ENCODE measurements at places on chromosomes 3 and 15.

DNA sequence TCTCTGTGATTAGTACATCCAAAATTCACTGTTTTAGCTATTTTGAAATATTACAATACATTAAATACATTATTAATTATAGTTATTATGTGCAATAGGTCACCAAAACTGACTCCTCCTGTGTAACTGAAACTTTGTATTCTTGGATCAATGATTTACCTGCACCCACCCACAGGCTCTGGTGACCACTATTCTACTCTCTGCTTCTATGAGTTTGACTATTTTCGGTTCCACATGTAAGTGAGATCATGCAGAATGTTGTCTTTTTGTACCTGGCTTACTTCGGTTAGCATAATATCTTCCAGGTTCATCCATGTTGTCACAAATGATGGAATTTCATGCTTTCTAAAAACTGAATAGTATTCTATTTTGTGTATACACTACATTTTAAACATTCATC is 43.8 kb downstream of the SLC2A2 start:
- DNase-seq, result no peak

DNA sequence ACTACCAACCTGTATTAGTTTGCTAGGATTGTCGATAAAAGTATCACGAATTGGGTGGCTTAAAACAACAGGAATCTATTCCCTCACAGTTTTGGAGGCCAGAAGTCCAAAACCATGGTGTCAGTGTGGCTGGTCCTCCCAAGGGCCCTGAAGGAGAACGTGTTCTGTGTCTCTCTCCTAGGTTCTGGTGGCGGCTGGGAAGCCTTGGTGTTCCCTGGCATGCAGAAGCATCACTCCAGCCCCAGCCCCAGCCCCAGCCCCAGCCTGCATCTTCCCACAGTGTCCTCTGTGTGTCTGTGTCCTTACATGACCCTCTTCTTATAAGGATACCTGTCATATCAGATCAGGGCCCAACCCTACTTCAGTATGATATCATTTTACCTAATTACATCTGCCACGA is 272.5 kb upstream of the LYSMD4 start:
- DNase-seq, result no peak

DNA sequence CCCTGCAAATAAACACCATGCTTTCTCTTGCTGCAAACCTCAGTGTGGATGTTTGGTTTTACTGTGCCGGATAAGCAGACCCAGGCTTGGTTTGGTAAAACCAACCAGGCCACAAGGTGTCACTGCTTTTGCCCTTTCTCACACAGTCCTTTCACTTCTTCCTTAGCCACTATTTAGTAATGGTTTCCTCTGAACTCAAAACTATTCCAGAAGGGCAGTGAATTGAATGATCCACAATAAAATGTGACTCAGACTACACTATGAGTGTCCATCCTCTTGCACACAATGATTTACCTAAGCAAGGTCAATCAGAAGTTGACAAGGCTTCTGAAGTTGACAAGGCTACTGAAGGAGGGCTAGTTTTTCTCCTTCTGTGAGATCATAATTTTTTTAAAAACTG is 552.4 kb upstream of the CCDC54 start:
- DNase-seq, result no peak

DNA sequence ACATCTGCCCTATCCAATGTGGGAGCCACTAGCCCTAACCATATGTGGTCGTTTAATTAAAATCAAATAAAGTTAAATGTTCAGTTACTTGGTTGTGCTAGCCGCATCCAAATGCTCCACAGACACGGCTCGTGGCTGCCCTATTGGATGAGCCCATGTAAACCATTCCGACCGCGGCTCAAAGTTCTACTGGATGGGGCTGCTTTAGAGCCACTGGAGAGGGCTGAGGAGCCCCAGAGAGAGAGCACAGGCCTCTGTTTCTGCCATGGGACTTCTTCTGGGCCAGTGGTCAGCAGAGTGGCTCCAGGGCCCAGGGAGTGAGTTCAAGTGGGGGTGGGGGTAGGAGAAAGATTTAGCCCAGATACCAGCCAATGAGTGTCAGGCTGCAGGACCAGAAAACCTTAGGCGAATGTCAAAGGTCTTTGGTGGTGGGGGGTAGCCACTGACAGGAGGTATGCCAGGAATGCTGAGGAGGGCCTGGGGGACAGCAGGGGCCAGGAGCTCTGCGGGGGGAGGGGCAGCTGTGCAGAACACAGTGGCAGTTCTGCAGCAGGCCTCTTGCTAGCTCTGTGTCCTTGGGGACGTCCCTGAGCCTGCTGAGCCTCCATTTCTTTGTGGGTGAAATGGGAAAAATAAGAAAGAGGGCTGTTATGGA is 30.1 kb downstream of the SPSB4 start:
- no peak for DNase-seq

GRCh38 chr3:133838296-133838789 is 32.7 kb downstream of the SRPRB start:
- no peak for DNase-seq

DNA sequence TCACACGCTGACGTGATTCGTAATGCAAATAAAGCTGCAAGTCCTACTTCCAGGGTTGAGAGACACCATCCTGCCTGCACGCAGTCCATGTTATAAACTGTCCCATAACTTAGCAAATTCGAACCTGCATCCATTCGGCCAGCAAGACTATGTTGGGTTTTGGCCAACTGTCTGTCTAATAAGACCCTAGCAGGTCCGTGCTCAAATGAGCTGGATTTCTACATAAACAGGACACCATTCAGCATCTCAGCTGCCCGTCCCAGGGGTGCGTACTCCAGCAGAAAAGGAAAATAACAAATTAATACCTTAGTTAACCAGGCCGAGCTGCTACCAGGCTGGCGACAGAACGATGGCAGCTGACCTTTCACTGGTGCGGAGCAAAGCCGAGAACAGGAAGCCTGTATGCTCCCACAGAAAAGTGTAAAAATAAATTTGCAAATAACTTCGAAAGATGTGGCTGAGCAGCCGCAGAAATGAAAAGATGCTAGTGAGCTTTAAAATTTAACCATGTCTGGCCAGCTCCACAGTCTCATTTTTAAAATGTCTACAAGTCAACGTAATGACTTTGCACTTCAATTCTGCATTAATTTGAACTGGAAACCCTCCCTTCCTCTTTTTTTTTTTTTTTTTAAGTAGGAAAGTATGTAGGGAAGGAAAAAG is 97.1 kb upstream of the SNRPA1 start:
- DNase-seq, result no peak

- no peak for DNase-seq
Measured at GRCh38 chr3:196666001-196666867, 26.7 kb downstream of the NRROS start.

GRCh38 chr15:41970456-41970855 is 1.9 kb downstream of the EHD4 start:
- DNase-seq, result no peak

GRCh38 chr15:101059381-101060341 is 140.5 kb downstream of the LRRK1 start:
- no peak for DNase-seq

GRCh38 chr3:65961733-65962132 is 77.0 kb downstream of the MAGI1 start:
- no peak for DNase-seq

DNA sequence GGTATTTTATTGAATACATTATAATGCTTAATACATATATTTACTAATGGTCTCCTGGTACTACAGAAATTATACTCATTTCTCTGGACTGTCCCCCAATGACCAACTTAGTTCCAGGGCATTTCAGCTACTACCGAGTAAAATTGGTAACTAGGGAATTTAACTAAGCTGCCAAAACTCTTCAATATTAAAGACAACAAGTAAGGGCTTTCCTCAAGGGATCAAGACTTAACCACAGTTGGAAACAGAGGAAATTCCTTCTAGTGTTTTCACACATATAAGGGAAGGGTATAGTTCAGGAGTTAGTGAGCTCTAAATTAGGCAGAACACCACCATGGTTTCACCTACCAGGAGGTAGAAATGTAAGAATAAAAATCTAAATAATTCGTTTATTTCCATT is 357.4 kb downstream of the TBL1XR1 start:
- DNase-seq, result no peak

DNA sequence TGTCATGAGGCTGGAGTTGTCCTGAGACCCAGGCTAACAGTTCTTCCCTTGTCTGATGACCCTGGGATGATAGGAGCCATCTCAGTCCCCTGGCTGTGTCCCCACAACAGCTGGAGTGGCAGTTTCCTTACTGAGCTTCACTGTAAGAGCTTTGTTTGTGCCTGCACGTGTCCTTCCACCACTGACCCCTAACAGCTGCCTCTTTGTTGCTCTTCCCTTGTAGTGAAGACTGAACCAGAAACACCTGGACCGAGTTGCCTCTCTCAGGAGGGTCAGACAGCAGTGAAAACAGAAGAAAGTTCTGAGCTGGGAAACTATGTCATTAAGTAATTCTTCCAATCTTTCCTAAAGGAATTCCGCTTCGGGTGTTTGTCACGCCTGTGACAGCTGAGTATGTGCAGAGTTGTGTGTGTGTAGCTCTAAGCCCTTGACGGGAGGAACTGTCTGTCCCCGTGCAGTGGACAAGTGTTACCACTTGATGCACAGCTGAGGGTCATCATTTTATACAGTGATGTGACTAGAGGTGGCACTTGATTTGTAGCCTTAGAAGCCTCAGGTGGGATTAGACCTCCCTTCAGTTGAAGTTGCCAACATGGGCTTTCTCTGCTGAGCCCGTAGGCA is 25.0 kb downstream of the MAP6D1 start:
- DNase-seq, result no peak

DNA sequence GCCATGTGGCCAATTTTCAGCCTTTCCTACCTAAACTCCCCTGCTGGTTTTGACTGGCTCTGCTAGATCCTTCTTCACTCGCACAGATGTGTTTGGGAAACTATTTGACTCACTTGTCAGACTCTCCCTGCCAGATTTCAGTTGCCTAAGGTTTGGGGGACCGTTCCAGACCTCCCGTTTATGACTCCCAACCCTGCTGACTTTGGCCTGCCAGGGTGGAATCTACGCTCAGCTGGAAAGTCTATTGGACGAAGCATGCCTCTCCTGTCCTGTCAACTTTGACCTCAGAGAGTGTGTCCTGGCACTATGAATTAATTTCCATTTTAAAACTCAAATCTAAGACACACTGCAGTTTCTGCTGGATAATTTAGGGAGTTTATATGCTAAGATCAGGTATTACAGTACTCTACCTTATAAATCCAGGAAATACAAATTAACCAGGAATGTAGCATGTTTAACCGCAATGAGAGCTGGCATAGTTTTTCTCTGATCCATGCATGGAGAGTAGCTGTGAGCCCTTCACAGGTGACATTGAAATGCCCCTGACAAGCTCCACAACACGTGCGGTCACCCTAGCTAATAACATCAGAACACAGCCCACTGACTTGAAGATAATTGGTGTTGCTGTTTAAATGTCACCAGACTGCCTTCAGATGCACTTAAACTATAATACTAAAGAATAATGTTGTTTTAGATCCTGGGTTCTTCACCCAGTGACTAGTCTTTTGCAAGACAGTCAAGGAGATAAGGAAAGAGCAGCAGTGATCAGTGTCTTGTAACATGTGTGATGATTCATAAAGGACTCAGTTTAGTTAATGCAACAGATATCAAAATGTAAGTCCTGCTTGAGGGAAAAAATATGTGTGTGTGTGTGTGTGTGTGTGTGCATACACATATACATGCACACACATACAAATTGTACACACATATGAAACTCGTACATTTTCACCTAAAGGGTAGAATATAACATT is 223.0 kb upstream of the MCTP2 start:
- DNase-seq, result no peak

DNA sequence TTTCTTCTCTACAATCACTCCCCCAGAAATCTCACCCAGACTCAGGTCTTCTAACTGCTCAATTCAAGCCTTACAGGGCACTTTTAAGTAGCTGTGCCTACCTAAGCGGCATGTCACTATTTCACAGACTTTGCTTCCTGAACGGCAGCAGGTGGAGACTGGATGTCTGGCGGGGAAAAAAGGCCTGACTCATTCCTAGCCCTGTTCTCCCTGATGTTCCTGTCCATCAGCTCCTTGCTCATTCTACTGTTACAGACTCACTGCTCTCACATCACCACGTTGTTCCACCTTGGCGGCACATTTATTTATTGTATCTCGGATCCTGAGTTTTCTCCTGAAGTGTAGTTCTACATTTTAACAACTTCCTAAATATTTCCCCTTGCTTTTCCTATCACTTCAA is 52.6 kb upstream of the ATP11B start:
- no peak for DNase-seq

DNA sequence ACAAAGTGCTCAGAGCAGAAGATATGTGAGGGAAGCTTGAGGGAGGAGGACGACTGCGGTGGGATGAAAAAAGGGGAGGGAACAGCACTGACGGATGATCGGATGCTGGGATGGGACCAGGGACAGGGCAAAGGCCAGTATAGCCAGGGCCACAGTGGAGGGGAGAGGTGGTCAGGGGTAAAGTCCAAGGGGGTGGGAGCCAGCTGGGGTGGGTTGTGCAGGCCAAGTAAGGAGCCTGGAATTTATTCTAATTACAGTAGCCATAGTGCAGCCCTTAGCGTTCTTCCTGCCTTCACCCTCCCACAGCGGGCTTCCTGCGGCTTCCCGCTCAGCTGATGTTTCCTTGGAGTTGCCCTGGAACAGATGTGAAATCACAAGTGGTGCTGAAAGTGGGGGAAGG is 7.6 kb upstream of the APEH start:
- no peak for DNase-seq

DNA sequence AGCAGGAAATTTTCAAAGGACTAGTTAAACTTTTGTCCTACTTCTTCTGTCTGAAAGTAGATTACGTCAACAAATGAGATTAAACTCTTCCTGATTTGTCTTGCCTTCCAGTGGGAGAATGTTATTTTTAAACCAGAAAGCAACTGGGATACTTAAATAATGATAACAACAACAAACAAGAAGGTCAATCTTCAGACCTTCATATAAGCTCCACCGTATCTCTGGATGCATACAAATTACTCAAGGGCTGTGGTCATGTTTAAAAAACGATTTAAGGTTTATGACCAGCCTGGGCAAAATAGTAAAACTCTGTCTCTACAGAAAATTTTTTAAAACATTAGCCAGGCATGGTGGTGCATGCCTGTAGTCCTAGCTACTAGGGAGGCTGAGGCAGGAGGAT is 145.3 kb upstream of the NPHP3 start:
- no peak for DNase-seq

GRCh38 chr3:46429671-46430070 is 22.6 kb downstream of the CCRL2 start:
- no peak for DNase-seq

GRCh38 chr3:128864351-128864811 is 15.0 kb upstream of the ACAD9 start:
- no peak for DNase-seq

GRCh38 chr3:65493371-65493882 is 545.3 kb downstream of the MAGI1 start:
- DNase-seq, result no peak

DNA sequence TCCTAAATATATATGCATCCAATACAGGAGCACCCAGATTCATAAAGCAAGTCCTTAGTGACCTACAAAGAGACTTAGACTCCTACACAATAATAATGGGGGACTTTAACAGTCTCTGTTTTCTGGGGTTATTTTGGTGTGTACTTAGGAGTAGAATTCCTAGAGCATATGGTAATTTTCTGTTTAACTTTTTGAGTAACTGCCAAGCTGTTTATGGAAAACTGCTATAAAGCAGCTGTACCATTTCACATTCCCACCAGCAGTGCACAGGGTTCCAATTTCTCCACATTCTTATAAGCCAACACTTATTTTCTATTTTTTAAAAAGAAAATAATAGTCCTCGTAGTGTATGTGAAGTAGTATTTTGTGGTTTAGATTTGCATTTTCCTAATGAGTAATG is 68.9 kb downstream of the DOCK3 start:
- no peak for DNase-seq

GRCh38 chr3:170154569-170155143 is 26.9 kb downstream of the PHC3 start:
- DNase-seq, result no peak

- DNase-seq, result no peak
Measured at GRCh38 chr3:190266913-190267290, 55.3 kb downstream of the CLDN1 start.
